ENCODE measurements at places on chromosomes 16 and 17.

DNA sequence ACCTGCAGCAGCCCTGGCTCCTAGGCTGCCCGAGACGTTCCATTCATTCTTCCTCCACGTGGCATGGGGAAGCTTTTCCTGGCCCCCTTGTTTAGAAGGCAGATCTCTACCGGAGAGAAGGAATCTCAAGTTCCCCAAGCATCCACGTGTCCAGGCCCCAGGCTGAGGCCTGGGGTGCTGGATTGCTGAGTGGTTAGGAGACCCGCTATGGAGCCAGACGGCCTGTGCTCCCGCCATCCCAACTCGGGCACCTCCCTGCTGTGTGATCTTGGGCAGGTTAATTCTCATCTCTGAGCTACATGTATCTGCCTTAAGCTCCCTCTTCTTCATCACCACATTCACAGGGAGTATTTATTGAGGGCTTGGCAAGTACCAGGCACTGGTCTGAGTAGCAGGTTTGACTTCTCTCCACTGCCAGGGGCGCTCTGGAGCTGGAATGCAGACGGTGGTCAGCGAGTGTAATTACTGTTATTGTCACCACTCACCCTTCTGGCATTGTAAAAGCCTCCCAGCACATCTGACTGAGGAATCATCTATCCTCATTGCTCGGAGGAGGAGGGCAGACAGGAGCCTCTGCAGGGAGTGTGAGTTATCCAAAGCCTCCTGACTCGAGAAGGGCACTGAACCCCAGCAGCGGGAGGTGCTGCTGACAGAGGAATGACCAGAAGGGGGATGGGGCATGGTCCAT lies 1.1 kb upstream of the ADGRG1 start:
- peak; percentile 82 for DNase-seq

DNA sequence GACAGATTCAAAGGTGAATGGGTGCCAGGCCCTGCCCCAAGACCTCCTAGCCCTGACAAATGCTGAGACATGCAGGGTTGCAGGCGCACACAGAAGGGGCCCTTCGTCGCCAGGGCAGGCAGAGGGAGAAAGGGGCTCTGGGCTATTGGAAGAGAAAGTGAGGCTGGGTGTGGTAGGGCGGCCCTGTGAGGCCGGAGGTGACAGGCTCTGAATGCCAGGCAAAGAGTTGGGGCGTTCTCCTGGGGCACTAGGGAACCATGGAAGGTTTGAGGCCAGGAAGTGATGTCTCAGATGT lies 26.4 kb upstream of the NXPH3 start:
- no peak for DNase-seq

DNA sequence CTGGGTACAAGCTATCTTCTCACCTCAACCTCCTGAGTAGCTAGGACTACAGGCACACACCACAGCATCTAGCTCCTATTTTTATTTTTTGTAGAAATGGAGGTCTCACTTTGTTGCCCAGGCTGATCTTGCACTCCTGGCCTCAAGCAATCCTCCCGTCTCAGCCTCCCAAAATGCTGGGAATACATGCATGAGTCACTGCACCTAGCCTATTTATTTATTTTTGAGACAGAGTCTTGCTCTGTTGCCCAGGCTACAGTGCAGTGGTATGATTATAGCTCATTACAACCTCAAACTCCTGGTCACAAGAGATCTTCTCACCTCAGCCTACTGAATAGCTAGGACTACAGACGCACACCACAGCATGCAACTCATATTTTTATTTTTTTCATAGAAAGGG lies 40.1 kb upstream of the RGS9 start:
- DNase-seq, result no peak

GRCh38 chr17:50396261-50397110 lies 837 bp downstream of the LRRC59 start:
- DNase-seq, result peak; percentile 56

DNA sequence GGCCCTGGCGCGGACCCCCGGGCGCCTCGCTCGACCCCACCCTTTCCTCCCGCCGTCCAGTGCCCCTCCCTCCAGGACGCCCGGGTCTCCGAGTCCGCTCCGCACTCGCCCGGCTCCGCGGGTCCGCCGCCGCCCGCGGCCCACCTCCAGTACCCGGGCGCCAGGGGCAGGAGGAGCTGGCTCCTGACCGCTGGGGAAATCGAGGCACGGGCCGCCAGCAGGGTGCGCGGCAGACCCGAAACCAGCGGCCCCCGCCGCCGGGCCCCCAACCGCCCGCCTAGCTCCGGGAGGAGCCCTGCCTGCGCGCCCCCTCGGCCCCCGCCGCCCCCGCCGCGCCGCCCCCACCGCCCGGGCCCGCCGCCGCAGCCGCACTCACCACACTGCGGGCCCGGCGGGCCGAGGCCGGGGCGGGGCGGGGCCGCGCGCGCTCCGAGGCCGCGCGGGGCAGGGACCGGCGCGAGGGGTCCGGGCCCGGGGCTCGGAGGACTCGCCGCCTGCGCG lies 333 bp downstream of the MAFG start:
- DNase-seq, result no peak

DNA sequence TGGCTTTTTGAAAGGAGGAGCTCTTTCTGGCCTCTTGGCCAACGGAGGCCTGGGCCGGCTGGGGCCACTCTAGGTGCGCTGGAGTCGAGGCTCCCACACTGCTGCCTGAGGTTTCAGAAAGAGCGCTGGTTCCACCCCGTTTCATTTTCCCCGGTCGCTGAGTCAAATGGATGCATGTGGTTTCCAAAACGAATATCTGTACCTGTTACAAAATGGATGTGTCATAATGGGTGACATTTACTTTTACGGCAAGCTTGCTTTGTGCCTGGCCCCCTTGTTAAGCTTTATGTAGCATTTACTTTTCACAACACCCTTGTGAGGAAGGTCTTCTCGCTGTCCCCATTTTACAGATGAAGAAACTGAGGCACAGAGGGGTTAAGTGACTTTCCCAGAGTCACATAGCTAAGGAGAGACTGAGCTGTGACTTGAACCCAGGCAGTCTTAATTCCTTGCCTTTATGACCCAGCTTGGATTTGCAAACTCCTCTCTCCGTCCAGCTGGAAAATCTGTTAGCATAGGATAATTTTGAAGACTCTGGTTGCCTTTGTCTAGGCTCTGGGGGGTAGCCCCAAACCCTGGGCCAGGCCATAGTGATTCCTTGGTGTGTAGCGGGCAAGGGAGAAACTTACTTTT lies 10.6 kb downstream of the KSR1 start:
- DNase-seq, result no peak

GRCh38 chr17:6638046-6638908 lies 2.2 kb downstream of the KIAA0753 start:
- DNase-seq, result no peak

DNA sequence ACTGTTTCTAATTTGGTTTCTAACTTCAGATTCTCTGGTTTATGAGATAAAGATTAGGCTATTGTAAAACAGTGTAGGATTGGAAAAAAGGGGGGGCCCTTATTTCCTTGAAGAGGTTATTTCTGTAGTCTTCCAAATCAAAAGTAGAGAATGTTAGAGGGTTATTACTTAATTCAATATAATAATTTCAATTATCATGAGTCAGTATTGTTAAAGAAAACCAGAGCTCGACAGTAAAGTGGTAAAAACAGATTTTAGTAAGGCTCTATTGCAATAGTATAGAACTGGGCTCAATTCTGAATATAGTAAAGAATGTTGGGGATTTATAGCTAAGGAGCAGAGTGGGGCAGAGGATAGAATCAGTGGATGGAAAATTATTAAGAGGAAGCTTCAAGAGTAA lies 140.0 kb downstream of the TANC2 start:
- no peak for DNase-seq

GRCh38 chr16:74079232-74079586 lies 217.4 kb upstream of the PSMD7 start:
- DNase-seq, result no peak

- DNase-seq, result peak; percentile 83
Measured at GRCh38 chr16:2474877-2475412, at the start of gene TBC1D24. Gene TBC1D24, plus strand, starts transcription at chr16:2475127. Its CDS starts 21,022 bp downstream, at chr16:2496149.

- DNase-seq, result peak; percentile 72
Measured at GRCh38 chr17:1002771-1003555, 6.0 kb downstream of the TIMM22 start.

DNA sequence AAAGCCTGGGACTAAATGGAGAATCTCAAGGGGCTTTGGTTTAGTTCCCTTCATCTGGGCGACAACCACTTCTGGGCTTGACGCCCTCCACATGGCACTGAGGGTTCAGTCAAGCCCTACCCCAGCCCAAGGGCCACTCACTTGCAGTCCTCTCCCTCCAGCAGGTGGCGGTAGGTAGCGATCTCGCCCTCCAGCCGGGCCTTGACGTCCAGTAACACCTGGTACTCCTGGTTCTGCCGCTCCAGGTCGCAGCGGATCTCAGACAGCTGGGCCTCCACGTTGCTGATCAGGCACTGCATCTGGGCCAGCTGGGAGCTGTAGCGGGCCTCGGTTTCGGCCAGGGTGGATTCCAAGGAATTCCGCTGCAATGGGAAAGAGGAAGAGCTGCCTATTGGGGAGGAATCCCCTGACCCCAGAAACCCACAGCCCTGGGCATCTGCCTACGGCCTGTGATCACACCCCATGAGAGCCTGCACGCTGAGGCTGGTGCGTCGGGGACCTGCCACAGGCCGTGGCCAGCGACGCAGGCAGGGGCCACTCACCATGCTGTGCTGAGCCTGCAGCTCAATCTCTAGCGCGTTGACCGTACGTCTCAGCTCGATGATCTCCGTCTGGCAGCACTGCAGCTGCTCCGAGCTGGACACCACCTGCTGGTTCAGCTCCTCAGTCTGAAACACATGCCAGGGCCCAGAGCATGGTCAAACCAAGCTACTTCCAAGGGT lies 2.7 kb downstream of the KRT36 start:
- DNase-seq, result no peak

GRCh38 chr17:1746975-1747543 lies 4.4 kb downstream of the SERPINF2 start:
- no peak for DNase-seq

DNA sequence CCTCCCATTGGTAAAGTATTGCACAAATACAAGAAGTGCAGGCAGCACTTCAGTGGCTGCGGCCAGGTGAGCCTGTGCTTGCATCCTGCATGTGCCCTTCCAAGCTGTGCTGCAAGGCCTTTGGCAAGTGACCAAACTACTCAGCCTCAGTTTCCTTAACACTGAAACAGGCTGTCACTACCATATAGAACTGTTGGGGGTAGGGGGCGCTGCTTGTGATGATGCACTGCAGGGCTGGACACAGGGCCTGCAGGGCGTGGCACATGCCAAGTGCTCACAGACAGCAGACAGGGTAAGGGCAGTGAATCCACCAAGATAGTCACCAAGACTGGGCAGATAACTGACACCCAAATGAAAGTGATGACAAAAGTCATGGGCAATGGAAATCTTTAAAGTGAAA lies 65.6 kb upstream of the SREBF1 start:
- no peak for DNase-seq

- DNase-seq, result no peak
Measured at GRCh38 chr17:71726341-71726740, 394.5 kb upstream of the SOX9 start.

GRCh38 chr17:9810100-9810949 lies 11.6 kb downstream of the GSG1L2 start:
- no peak for DNase-seq

All from fibroblast of upper back skin (primary cell).